Thoracic aorta (tissue), 2 donors: ENCODE measurements at places on chromosomes 16 and 17. TPM values are rescaled to one million over a fixed set of nuclear protein-coding genes. Genes with fewer than 3 reads are reported as not detected.

DNA sequence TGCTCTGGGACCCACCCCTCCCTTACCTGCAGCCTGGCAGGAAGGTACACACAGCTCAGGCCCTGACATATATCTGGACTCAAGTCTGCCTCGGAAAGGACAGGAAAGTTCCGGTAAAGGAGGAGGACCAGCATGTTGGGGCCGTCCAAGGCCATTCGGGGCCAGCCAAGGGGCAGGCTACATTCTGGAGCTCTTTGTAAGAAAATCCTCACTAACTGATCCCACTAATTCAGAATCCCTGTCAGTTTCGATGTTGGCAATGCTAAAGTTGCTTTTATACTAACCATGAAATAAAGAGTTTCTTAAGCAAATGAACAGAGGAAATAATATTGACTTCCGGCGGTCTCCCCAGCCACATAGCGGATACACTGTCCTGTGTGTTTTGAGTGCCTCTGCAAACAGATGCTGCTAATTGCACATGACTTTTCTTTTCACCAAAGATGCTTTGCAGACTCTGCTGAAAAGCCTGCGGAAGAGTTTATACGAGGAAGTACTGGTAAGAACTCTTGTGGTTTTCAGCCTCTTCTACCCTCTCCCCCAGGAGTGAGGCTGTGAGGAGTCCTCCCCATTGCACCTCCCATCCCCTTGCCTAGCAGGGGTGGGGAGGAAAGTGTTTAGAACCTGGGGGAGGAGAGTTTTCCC lies 54.8 kb downstream of the PLXDC1 start:
- no peak for DNase-seq

- no peak for DNase-seq
These were observed 7.5 kb upstream of the KREMEN2 start for GRCh38 chr16:2956579-2956956.

DNA sequence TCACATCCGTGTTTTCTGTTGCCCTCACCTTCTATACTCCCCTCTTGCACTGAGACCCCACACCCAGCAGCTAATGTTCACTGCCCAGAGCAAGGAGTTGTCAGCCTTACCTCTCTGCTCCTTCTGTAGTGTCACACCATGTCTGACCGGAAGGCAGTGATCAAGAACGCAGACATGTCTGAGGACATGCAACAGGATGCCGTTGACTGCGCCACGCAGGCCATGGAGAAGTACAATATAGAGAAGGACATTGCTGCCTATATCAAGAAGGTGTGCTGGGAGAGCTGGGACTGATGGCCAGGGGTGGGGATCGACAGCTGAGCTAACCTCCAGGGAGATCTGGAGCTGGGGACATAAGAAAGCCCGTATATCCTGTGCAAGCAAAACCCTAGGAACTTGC lies 3.7 kb downstream of the DYNLL2 start:
- DNase-seq = no peak

GRCh38 chr17:44794851-44795413 lies 35.2 kb downstream of the GJC1 start:
- no peak for DNase-seq

GRCh38 chr16:72149676-72150464 lies 22.1 kb downstream of the PMFBP1 start:
- no peak for DNase-seq

DNA sequence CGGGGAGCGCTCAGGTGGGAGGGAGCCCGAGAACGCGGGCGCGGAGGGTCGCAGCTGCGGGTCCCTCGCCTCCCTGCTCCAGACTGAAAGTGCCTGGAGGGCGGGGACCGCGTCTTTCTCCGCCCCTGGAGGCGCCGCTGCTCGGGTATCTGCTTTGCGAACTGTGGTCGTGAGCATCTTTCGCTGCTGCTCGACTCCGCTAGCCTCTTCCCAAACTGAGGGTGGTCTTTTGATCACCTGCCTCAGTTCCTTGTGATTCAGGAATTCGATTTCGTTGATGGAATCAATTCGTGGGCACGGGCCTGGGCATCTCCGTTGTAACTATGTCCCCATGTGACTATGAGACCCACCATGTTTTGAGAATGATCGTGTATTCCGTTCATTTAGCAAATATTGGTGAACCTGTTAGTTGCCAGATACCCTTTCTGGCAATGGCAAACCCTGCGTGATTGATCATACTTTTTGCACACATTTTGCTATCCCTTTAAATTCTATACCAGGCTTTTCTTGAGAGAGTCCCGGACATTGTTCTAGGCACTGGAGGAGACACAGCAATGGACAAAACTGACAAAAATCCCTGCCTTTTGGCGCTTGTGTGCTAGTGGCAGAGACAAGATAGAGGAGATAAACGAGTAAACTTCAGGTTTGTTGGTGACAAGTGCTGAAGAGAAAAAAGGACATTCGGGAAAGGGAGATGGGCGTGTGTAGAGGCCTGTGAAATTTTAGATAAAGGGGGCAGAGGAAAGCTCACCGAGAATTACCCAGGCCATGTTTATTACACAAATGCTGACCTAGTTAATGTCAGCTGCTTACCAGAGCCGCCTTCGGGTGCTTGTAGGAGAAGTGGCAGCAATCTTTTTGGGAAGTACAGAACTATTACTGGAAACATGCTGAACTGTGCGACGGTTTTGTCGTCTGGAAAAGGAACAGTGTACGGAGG lies 948 bp downstream of the UTP18 start:
- no peak for DNase-seq

CORO7 gene
- 79.1 TPM for total RNA-seq

TMED6 gene
- total RNA-seq = 1.5 TPM
